Stimulated activated naive B cell treated with anti-CD40 and anti-IgM and Interleukin-4, amounts not matched to agents 10 μg/mL and 1 μg/mL and 100 μg/mL, for 72 hours (primary cell): ENCODE measurements at places on chromosomes 7 and 10.

DNA sequence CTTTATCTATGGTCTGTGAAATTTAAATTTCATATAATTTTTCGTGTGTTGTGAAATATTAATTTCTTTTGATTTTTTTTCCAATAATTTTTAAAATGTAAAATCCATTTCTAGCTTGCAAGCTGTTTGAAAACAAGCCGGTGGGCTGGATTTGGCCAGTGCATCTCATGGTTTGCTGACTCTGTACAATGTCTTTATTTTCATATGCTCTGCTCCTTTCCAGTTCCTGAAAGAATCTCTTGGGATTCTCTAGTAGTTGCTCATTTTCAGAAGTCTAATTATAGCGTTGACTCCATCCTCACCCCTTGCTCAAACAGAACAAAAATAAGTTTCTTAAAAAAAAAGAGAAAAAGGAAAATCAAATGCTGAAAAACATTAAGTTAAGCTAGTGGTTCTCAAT is 21.4 kb downstream of the UBN2 start:
- no peak for DNase-seq

DNA sequence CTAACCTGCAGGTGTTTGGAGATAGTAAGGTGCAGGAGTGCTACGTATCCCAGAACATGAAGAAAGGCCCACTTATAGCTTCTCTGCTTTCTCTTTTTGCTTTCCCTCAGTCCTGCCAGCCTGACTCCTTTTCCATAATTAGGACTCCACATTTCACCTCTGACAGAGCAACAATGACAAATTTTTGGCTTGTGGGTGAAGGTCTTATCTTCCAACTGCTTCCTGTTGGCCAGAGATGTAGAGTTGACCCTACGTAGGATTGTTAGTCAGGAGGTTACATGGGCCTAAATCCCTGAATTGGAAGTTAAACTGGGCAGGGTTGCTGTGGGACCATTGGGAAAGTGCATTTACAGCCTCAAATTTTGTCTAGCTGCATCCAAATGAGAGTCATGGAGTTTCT is 21.3 kb downstream of the RP9 start:
- DNase-seq = no peak

DNA sequence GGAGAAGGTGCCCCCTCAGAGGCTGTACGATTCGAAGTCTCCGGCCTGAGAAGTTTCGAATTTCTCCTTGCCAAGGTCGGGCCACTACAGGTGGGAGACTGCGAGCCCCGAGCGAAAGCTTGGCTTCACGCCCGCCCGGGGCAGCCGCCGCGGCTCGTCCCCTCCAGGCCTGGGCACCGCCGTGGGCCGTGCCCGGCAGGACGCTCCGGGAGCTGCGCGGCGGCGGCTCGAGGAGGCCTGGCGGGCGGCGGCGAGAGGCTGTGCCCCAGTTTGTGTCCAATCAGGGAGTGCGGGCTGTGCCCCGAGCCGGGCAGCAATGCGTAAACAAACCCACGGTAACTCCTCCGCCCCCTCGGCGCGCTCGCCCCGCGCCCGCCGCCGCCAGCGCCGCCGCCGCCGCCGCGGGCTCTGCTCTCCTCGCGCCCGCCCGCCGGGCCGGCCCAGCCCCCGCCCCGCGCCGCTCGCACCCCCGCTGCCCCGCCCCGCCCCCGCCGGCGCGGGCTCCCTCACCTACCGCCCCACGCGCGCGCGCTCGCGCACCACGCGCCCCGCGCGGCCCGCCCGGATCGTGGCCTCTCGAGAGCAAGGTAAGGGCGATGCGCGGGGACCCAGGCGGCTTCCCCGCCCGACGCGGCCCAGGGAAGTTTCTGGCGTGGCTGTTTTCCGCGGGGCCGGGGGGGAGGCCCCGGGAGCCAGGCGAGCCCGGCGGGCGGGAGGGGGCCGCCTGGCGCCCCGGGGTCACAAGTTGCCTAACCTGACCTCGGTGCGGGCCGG is 57.8 kb upstream of the PCGF5 start:
- peak; percentile 63 for DNase-seq

DNA sequence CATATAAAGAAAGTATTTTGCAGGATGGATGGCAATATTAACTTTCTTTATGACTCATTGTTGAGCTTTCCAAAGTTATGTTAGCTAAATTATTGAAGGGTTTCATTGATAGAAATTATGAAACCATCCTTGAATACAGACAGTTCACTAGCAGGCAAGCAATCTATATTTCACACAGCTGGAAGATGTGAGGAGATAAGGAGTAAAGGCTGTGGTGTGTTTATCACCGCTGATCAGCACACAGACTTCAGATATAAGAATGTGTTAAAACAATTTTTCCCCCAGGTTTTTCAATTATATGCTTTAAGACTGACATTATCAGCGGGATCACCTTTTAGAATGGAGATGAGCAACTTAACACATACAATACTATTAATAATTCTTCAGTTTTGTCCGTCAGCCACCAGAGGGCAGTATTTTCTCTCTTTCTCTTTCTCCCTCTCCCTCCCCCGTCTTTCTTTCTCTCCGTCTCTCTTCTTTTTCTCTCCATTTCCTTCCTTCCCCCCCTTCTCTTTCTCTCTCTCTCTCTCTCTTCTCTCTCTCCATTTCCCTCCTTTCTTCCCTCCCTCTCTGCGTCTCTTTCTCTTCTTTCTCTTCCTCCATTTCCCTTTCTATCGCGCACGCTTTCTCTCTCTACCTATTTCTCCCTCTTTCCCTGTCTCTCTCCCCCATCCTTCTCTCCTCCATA is 62.9 kb upstream of the FAM171A1 start:
- no peak for DNase-seq

DNA sequence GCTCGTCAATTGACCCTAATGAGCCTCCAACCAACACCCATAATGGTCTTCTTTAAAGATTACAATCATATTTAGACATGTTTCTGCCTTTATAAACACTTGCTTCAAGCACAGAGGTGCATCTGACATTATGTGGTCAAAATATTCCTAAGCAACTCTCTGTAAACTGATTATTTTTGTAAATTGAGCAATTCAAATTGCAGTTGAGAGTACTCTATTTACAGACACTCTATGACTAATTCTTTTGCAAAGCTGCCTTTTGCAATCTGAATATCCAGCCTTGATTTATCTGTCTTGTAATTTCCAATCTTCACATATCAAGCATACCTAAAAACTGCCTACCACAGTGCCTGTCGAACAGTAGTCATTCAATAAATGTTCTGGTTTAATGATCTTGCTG is 112.0 kb downstream of the PDE1C start:
- DNase-seq = no peak

GRCh38 chr7:47580175-47580706 is 1.7 kb downstream of the TNS3 start:
- DNase-seq = no peak

- DNase-seq = no peak
Measured at GRCh38 chr10:97149079-97149531, 36.7 kb downstream of the SLIT1 start.

DNA sequence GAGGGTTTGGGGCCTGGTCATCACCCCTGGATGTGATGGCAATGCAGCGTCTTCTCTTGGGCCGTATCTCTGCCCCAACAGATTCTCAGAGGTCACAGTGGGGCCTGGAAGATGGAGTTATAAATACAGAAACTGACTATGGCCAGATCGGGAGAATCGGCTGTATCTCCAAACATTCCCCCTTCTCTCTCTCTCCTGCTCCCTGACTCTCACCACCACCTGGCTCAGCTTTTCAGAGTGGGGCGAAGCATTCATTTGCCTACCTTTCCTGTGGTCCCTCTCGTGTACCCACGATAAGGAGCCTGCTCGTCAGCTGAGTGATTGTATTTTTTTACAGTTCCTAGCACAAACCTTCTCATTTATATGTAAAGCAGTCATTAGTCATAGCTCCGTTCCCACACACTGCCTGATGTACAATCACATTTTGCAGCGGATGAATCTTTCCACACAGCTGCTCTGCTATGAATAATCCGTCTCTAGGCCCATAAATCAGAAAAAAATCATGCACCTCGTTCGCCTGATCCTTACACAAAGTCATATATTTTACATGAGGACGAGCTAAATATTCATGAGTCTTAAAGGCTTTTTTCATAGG is 23.2 kb upstream of the BTRC start:
- no peak for DNase-seq

DNA sequence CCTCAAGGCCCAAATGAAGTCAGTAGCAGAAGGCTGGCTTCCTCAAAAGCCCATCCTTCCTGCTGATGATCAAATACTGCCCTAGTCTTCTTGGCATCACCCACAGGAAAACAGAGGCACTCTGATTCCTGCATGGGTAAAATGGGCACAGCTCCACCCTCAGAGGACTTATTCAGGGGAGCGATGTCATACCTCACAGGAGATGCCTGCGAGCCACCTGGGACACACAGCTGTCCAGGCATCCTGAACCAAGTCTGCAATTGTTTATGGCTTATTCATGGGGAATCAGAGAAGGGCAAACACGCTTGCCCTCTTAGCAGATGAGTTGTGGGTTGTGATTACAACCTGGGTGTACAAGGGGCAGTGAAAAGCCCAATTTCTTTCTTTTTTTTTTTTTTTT is 22.0 kb upstream of the LMTK2 start:
- no peak for DNase-seq

DNA sequence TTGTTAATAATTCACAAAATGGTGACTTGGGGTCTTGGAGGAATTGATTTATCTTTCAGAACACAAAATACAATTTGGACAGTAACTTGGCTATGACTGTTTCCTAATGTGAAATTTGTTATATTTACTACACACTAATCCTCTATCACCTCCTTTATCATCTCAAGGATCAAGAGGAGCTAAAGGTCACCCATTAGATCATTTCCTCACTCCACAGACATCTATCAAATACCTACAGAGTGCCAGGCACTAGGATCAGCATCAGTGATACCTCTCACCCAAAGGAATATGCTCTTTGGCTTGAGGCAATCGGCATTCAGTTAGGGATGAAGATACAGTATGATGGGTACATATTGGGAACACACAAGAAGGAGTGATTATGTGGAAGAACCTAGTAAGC is 132.1 kb downstream of the INHBA start:
- no peak for DNase-seq

GRCh38 chr7:90173127-90173844 is 19.0 kb downstream of the STEAP1 start:
- DNase-seq = no peak

DNA sequence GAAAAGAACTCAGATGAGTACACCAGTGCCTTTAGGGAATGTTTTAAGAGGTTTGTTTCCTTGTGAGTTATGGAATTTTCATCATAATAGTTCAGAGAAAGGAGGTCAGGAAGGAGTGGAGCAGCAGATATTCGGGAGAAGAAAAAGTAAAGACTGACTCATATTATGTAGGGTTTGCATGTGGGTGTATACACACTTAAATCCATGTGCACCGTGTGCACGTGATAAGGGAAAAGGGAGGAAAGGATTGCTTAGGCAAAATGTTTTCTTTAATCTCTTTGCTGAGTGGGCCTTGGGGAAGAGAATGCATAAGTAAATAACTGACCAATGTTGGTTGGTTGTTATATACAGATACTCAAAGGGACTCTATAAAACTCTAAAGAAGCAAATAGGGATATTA is 30.2 kb downstream of the PLCE1 start:
- no peak for DNase-seq

- peak; percentile 43 for DNase-seq
Measured at GRCh38 chr10:111076191-111076681, 593 bp upstream of the ADRA2A start.

DNA sequence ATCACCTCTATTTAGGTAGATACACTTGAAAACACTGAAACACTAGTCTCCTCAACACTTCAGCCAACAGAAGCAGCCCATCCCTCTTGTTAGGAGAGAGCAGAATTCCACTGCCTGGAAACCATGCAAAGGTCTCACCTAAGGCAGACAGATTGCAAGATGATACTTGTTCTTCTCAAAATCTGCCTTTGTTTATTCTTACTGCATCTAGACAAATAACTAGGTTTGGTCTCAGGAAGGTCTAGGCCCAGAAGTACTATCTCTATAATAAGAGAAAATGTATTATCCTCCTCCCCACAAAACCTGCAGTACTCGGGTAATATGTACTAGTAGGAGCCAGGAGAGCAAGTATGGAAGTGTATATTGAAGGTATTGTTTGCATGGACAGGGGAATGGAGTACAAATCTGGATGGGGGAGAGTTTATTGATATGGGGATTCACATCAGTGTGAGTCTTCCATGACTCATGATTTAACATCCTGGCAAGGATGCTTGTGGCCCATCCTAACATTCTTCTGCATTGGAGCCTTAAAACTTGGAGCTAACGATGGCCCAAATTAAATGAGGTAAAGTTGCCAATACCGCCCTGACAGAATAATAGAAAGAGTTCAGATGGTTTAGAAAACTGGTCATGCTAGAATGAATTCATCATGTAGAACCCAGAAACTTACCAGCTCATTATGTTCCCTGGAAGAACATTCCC is 109.2 kb downstream of the EPC1 start:
- DNase-seq = no peak

DNA sequence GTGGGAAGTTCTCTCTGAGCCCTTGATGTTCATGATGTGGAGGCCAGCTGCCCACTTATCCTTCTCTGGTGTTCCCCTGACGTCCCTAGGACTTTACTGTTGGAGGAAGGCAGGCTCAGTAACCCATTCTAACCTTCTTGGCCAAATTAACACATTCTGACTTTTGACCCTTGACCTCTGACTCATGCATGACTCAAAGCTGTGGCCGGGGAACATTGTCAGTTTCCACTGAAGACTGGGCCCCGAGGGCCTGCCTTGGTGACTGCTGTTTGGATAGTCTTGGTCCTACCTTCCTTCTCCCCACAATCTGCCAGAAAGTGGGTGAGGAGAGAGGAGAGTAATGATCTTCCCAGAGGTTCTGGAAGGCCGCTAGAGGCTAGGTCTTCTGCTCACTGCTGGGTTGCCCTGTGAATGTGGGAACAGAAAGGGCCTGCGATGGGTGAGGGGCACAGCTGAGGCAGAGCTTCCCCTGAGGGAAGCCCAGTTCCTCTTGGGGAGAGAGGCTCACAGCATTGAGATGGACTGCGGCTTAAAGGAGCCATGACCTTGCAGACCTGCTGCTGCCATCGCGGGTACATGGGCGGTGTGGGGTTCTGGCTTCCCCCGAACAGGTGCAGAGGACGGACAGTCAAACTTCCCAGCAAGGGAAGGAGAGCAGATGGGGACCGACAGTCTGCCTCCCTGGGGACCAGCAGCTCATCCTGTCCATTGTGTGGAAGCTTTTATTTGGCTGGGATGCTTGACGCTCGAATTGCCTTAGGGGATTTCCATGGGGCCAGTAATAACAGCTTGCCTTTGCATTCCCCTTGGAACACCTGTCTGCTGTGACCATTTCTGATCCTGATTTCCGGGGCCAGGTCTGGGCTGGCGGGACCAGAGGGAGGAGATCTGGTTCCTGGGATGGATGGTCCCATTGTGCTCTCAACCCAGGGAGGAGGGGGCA is 43.8 kb downstream of the ADAMTS14 start:
- DNase-seq = peak; percentile 16
